Hematopoietic multipotent progenitor cell treated with erythropoietin and hydrocortisone succinate and interleukin-3 and kit ligand, for 15 days (in vitro differentiated cells): ENCODE measurements at places on chromosomes 2 and 18.

DNA sequence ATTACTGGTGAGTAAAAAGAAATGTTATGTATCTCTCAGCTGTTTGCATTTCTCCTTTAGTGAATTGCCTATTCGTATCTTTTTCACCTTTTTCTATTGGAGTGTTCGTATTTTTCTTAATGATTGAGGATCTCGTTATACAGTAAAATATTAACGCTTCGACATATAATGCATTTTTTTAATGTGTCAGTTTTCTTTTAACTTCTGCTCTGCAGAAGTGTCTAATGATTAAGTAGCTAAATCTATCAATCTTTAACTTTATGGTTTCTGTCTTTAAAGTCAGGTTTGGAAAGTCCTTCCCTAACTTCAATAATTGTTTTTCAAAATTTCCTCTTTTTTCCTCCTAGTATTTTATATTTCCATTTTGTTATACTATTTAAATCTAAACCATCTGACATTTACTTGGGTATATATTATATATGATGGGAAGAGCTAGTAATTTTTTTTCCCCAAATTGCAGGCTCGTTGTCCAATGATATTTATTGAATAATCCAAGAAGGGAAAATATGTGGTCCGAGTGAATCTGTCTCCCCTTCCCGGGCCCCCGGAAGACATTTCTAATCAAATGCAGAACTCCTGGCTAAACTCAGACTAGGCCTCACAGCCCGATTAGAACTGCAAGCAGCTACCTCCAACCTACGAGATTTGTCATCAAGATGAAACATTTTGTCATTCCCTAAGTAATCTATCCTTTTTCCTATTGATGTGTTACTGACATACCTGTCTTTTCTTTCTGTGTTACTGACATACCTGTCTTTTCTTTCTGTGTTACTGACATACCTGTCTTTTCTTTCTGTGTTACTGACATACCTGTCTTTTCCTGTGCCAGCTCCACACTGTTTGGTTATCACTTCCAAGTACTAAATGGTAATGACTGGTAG, 17.2 kb downstream of the PCBP1 start:
- DNase-seq: no peak

DNA sequence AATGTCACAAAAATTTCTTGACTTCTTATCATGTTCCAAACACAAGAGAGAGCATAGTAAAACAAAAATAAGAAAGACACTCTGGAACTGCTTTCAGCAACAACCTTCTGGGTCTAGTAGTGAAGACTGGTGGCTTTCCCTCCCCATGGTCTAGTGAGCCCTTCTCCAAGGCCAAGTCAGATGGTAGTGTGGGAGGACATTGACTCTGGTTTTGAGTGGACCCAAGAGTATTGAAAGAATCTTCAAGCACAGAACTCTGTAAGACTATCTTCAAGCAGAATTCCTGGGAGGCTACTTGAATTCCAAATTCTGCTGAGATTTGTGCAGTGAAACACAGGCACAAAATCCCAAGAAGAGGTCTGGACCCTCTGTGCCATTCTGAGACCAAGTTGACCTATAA, 21.1 kb downstream of the ANTXR1 start:
- DNase-seq: no peak

DNA sequence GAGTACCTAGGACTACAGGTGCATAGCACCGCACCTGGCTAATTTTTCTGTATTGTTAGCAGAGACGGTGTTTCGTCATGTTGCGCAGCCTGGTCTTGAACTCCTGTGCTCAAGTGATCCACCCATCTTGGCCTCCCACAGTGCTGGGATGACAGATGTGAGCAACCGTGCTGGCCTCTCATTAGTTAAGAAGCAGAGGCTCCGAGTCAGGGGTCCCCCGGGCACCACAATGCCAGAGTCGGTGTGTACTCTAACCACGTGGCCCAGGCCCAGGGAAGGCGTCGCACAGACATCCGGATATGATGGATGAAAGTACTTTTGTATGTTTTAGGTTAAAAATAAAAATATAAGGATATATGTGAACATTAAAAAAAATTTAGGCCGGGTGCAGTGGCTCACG, 28.3 kb upstream of the HPCAL1 start:
- DNase-seq: no peak

GRCh38 chr2:123732563-123732962, 292.5 kb upstream of the CNTNAP5 start:
- DNase-seq: no peak

DNA sequence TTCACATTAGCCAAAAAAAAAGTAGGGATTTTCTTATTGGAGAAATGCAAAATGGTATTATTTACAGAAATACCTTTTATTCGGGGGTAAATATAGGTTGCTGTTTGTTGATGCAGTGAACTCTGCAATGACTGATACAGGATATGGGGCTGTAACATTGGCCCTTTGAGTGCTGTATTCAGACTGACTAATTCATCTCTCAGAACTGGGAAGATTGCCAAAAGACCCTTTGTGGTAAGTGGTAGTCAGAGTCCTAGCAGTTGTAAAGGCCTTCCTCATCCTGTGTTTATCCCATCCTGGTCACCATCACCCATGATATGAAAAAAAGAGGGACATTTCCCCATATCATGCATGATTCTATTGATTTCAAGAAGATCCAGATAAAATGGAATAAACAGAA, 14.0 kb upstream of the DCC start:
- DNase-seq: no peak

DNA sequence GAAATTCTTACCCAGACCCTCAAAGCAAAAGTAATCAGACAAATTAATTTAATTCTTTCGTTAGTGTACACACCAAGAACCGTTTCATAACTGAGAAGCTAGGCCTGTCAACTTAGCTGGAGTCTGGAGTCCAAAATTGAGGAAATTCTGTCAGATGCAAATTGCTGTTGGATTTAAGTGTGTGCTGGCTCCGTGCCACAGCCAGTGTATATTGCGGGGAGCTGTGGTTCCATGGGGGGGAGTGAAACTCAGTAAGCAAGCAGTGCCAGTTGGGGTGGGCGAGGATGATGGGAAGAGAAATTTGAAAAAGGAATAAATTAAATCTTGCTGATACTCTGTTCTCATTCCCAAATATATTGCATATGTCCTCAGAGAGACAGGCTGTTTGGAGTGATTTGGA, 4.0 kb downstream of the ARPC2 start:
- no peak for DNase-seq

DNA sequence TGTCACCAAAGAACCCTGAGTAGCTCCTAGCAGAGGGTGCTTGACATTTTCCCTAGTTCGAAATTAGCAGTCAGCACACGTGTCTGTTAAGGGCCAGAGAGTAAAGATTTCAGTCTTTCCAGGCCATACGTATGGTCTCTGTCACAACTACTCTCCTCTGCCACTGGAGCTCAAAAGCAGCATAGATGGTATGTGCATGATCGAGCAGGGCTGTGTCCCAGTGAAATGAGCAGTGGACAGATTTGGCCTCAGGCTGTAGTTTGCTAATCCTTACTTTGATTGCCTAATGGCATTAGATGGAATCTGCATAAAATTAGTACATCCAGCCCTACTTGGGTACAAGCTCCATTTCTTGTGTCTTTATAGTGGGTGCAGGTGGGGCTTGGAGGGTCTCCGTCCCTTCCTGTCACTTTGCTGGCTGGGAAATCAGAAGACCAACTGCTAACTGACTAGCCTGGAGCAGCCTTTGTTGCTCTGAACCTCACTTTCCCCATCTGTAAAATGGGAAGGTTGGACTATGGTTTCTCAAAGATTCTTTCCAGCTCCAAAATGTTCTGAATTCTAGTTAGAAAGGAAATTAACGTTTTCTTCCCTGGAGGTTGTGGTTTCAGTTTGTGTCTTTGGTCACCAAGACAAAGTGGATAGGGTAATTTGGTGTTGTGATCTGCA, 108.5 kb downstream of the GLI2 start:
- DNase-seq: no peak

DNA sequence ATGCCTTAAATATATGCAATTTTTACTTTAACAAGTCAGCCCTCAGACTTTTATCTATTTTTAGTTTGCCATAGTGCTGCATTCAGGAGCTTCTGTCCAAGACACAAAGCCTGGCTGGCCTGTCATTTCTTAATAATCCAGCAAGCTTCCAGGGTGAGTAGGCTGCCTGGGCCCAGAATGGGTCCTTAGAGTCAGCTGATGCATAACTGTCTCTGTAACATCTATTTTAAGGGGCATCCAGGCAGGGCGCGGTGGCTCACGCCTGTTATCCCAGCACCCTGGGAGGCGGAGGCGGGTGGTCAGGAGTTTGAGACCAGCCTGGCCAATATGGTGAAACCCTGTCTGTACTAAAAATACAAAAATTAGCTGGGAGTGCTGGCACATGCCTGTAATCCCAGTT, 11.8 kb upstream of the GNLY start:
- no peak for DNase-seq

DNA sequence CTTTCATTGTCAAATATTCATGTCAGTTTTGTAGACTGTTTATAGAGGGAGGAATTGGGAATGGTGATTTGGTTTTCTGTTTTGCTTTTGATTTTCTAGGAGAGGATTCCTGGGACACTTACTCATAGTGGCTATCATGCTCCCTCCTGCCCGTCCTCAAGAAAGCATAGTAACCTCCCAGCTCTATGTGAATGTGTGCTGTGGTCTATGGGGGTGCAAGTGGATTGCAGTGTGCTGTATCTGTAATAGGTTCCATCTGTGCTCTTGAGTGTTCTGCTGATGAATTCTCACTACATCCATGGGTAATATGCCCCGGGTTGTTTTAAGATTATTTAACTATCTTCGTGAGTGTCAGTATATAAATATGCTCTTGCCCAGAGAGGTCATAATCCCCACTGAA, 811.3 kb downstream of the CNTNAP5 start:
- DNase-seq: no peak

DNA sequence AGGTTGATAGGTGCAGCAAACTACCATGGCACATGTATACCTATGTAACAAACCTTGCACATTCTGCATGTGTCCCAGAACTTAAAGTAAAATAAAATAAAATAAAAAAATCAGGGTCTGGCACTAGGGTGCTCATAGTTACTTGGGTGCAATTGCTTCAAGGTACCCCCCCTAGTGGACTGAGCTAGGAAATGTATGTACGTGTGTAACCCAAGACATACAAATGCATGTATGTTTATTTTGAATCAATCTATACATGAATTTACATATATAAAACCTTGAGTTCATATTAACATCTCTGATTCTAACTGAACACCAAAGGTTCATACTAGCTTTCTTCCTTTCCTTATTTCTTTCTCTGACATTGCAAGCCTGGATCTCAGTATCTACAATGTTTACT, 51.5 kb downstream of the USP37 start:
- DNase-seq: peak; percentile 52

DNA sequence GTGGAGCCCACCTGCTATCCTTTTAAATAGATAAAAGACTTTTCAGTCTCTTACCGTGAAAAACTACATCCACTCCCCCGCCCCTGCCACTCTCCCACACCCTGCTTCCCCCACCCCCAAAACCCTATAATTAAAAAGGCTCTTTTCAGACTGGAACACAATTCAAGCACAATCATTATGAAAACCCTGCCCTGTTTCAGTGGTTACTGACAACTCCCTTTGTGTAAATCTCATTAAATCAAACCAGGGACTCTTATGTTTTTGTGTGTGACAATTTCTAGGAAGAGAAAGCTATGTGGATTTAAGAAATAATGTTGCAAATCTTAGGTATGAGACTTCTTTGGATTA, 21.0 kb upstream of the ZNF532 start:
- no peak for DNase-seq

DNA sequence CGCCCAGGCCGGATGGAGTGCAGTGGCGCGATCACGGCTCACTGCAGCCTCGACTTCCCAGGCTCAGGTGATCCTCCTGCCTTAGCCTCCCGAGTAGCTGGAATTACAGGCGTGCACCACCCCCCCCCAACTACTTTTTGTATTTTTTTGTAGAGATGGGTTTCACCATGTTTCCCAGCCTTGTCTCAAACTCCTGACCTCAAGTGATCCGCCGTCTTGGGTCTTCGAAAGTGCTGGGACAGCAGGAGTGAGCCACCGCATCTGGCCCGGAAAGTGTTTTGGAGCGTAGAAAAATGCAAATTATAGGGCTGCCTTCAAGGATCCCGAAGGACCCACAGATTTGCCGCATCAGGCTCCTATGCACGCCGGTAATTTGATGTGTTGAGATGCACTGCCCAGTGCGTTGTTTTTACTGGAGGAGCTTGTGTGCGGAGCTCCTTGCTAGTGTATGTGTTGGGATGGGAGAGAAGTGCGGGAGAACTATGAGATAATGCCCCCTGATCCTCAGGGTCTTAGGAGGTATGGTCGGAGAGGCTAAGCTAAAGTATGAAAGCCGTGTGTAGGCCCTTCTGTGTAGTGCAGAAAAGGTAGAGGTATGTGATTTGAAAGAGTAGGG, 1.2 kb upstream of the CLASP1 start:
- peak; percentile 22 for DNase-seq

DNA sequence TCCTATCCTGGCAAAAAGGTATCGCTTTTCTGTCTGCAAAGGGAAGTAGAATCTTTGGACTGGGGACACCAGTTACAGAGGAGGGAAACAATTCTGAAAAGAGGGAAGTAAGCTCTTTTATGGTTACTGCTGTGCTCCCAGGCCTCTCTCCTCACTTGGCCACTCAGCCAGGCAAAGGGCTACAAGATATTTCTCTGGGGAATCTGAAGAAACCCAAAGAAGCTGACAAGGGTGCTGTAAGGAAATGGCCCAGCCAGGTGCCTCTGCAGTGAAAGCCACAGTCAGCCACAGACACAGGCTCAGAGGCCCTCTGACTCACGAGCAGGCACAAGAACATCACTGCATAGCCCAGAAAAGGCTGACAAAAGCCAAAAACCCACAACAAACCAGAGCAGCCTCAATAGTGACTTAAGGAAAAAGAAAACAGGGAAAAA, 5.8 kb downstream of the HDLBP start:
- DNase-seq: no peak

- no peak for DNase-seq
Observed at GRCh38 chr2:84946204-84947009, 24.6 kb upstream of the KCMF1 start.

DNA sequence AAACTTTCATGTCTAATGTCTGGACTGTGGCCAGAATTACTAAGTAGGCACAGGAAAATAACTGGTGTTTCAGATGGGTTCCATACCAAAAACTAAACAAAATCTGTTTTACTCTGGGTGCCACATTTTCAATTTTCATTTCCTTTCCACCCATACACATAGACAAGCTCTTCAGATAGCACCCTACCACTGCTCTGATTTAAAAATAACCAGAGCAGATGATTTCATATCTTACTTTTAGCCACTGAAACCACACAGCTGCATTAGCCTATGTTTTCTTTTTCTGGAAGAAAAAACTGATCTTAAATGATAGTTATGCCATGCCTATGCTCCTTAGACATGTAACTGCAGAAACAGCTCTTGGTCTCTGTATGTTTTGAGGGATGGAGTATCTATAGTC, 647.6 kb downstream of the CPS1 start:
- DNase-seq: no peak

GRCh38 chr2:26011990-26012856, 21.7 kb upstream of the RAB10 start:
- peak; percentile 41 for DNase-seq
